ENCODE measurements at places on chromosomes 3 and 15.

DNA sequence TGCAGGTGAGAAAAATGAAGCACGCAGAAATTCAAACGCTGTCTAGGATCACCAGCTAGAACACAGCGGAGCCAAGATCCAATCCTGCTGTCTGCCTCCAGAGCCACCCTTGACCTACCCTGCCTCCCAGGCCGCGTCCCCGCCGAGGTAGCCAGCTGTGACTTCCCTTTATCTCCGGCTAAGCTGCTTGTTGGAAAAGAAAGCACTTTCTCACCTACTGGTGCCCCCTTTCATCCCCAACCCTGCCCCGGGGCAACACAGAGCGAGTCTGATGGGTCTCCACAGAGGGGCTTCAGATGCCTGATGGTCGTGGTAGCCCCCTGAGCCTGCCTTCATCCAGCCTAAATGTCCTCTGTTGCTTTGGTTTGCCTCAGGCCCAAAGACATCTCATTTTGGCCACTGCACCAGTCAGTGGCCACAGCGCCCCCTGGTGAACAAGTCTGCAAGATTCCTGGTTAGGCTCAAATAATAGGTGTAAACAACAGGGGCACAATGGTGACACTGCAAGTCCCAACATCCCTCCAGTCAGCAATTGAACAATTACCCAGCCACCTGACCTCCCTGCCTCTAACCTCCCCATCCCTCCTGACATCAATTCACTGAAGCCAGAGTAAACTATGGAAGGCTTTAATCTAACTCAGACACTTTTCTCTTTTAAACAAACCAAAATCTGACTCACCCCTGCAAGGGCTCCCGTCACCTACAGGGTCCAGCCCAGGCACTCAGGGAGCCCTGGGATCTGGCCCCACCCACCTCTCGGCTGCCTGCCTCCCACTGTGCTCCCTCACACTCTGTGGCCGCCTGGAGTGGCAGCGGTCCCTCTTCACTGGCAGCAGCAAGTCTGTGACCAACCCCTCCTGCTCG lies 27.3 kb upstream of the BCL2L10 start:
- H3K4me1 ChIP-seq: peaks cover 4% of the 10 kb centered on the region
- H3K36me3 ChIP-seq: no peaks in the 10 kb centered on the region
- H3K27me3 ChIP-seq: no peaks in the 10 kb centered on the region
- no peak overlapping the region for H3K4me3 ChIP-seq

DNA sequence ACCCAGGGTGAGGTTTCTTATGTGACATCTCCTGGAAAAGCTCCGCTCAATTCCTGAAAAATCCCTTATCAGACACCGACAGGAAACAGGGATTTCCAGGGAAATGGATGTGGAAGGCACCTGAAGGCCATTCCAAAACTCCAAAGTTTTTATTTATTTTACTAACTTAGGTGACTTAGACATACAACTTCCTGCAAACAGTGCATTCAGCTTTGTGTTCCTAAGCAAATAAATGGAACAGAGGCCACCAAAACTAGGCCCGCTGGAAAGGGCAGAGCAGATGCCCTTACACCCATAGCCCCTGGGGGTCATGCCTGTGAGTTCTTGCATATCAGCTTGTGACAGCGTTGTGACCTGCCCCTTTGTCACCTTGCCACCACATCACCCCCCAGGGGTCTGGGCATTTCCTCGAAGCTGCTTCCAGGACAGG lies 239.4 kb downstream of the XXYLT1 start:
- DNase-seq: no peak
- H3K4me1 ChIP-seq: peaks cover 10% of the 10 kb centered on the region
- no peak overlapping the region for H3K27ac ChIP-seq
- H3K4me3 ChIP-seq: no peak overlapping the region

GRCh38 chr3:114223143-114223542 lies 14.2 kb downstream of the ZNF80 start:
- H3K4me3 ChIP-seq: no peak overlapping the region
- no peaks in the 10 kb centered on the region for H3K36me3 ChIP-seq
- no peak for DNase-seq
- H3K27ac ChIP-seq: no peak overlapping the region

DNA sequence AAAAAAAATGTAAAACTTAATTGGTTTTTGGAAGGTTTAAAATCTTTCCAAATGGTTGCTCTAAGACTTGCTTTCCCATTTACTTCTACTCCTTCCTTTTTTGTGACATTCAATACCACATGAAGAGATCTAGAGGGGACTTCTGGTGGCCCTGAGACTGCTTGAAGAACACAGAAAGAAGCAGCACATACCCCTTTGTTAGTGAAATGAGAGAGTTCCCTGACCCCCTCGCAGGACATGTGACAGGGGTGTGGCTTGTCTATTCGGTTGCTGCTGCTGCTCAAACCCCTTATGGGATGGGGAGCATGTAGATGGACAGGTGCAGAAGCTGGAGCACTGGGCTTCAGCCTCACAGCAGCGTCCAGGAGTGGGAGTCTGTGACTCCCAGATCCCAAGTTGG lies 71.0 kb downstream of the ZMAT3 start:
- H3K27ac ChIP-seq: no peak overlapping the region

- H3K4me1 ChIP-seq: peaks cover 5% of the 10 kb centered on the region
- H3K27ac ChIP-seq: no peak overlapping the region
- H3K27me3 ChIP-seq: no peaks in the 10 kb centered on the region
- no peak overlapping the region for H3K4me3 ChIP-seq
- DNase-seq: no peak
- H3K36me3 ChIP-seq: no peaks in the 10 kb centered on the region
Observed at GRCh38 chr15:74167891-74168331, 5.6 kb upstream of the ISLR start.

GRCh38 chr15:60801395-60801794 lies 322.5 kb upstream of the ICE2 start:
- no peak overlapping the region for H3K27ac ChIP-seq
- no peaks in the 10 kb centered on the region for H3K36me3 ChIP-seq
- H3K4me1 ChIP-seq: peaks cover 19% of the 10 kb centered on the region
- DNase-seq: no peak

DNA sequence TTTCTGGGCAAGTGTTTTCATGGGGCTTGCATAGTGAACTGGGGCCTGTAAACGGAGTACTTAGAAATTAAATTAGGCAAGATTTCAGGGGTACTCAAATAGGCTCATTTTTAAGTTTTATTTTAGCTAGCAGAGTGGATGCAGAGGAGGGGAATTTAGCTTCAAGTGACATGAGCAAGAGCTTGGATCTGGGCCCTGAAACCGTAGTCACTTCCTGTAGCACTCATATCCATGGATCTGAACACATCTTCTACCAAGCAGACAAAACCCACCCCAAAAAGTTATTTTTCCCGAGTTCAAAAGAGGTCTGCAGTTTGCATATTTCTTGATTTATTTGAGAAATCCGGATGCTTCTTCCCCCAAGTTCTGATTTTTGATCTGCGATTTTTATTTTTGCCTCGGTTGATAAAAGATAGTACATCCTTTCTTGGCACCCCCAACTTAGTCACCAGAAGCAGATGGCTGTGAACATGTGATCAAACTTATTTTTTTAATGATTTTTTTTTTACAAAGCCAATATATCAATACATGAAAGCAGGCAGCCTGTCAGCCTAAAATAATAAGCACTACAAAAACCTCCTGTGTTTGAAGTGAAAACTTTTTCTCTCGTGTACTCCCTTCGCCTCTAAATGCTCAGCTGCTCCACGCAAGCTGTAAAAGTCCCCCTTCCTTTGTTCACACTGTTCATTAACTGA lies 36.6 kb upstream of the STT3B start:
- no peaks in the 10 kb centered on the region for H3K36me3 ChIP-seq
- H3K27me3 ChIP-seq: no peaks in the 10 kb centered on the region
- no peak overlapping the region for H3K27ac ChIP-seq
- H3K4me3 ChIP-seq: no peak overlapping the region

DNA sequence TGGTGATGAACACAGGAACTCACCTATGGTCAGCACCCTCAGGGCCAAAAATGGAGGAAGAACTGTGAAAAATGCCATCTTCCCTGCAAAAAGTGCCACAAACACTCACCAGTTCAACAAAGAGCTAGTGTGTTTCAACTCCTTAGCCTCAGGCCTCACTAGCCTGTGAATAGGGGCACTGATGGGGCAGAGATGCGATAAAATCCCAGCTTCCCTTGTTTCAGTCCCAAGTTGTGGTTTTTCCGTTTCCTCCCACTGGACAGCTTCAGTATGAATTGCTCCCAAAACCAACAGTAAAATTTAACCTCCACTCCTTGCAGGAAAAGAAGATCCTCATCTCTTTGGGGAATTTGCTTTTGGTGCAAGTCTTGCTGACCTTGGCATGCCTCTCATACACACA lies 117.4 kb upstream of the ADAMTS9 start:
- no peak overlapping the region for H3K4me3 ChIP-seq
- H3K27ac ChIP-seq: no peak overlapping the region
- H3K4me1 ChIP-seq: no peaks in the 10 kb centered on the region

GRCh38 chr3:46998121-46998851 lies 18.8 kb downstream of the NBEAL2 start:
- H3K27me3 ChIP-seq: no peaks in the 10 kb centered on the region
- H3K36me3 ChIP-seq: no peaks in the 10 kb centered on the region
- no peaks in the 10 kb centered on the region for H3K4me1 ChIP-seq

DNA sequence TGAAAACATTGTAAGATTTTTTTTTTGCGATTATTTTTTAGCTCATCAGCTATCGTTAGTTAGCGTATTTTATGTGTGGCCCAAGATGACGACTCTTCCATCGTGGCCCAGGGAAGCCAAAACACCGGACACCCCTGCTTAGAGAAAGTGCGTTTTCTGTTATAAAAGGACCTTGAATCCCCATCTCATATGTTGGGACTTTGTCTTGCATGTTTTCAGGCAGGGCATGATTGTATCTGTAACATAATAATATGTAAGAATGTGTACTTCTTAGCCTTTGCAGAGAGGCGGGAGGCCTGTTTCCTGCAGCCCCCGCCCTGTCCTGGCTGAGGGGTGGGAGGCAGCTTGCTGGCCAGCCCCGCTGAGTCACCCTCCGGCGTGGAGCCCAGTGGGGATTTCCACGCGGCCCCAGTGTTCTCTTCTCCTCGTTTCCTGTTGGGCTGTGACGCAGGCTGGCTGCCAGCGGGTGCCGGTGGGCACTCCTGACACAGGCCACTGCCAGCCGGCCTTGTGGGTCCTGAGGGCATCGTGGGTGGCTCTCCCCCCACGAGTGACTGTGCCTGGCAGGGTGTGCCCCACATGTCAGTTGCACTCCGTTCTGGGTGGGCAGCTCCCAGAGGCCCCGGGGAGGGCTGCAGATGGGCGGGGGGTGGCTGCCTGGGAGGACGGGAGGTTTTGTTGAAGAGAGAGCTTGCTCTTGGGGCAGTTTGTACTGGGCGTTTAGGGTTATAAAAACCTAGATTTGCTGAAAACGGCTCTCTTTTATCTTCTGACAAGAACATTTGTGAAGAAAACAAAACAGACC lies 55.6 kb downstream of the SMAD3 start:
- no peak overlapping the region for H3K4me3 ChIP-seq
- DNase-seq: no peak
- no peak overlapping the region for H3K27ac ChIP-seq
- peaks cover 26% of the 10 kb centered on the region for H3K4me1 ChIP-seq

GRCh38 chr3:110773413-110773954 lies 298.1 kb upstream of the NECTIN3 start:
- H3K27me3 ChIP-seq: no peaks in the 10 kb centered on the region
- no peak overlapping the region for H3K27ac ChIP-seq
- H3K4me3 ChIP-seq: no peak overlapping the region
- no peaks in the 10 kb centered on the region for H3K36me3 ChIP-seq
- no peaks in the 10 kb centered on the region for H3K4me1 ChIP-seq
